Testis (tissue), 5 donors: ENCODE measurements at places on chromosomes 1 and 21. TPM values are rescaled to one million over a fixed set of nuclear protein-coding genes. Genes with fewer than 3 reads are reported as not detected.

- H3K27ac ChIP-seq: no peak overlapping the region
- H3K27me3 ChIP-seq: peaks cover 4% of the 10 kb centered on the region
- DNase-seq: no peak
- H3K36me3 ChIP-seq: no peaks in the 10 kb centered on the region
These were observed 1.1 kb downstream of the BATF3 start for GRCh38 chr1:212698467-212699103.

The NPPA gene
- not detected for total RNA-seq

The CRABP2 gene
- total RNA-seq: 6.8 TPM

DNA sequence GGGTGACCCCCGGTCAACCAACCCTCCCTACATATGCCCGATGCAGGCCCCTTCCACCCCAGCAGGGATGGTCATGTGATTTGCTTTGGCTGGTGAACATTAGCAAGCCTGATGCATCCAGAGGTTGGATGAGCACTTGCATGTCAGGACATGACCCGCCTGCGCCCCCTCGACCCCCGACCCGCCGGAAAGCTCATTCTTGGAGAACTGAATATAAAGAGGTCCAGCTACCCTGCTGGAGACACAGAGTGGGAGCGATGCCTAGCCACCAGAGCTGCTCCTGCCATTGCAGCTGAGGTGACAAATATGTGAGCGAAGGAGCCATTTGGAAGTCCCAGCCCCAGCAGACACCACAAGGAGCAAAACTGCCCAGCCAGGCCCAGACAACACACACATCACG, 39.6 kb downstream of the COA6 start:
- no peaks in the 10 kb centered on the region for H3K27me3 ChIP-seq
- no peaks in the 10 kb centered on the region for H3K36me3 ChIP-seq
- no peak for DNase-seq
- no peak overlapping the region for H3K27ac ChIP-seq

DNA sequence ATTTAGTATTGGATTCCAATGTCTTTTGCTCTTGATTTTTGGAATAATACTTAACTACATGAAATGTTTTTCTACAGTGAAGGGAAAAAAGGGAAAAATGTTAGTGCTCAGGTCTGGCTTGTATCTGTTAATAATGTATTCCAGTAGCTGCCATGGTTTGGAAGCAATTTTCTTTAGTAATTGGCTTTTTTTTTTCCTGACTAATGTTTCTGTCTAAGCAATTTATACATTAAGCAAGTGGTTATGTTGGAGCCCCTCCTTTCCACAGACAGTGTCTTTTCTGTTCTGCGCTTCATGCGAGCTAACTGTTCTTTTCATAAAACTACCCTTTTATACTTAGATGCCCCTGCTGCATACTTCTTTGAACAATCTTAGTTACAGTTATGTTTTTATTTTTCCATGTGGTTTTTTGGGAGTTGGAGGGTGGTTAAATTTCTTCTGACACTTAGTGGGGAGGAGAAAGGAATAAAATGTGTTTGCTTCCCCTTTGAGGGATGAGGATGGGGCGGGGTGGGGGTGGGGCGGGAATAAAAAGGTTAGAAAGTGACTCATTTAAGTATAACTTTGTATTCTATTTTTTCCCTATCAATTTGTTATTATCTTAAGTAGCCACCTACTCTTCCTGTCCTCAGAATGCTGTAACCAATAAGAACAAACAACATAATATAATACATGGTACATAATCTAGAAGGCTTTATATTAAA, 83.1 kb downstream of the CLIC4 start:
- no peak for DNase-seq
- H3K27me3 ChIP-seq: no peaks in the 10 kb centered on the region
- peak overlapping the region; percentile 29 for H3K27ac ChIP-seq
- H3K4me1 ChIP-seq: peaks cover 18% of the 10 kb centered on the region
- H3K36me3 ChIP-seq: no peaks in the 10 kb centered on the region

GRCh38 chr1:204853436-204853835, 17.2 kb upstream of the NFASC start:
- no peaks in the 10 kb centered on the region for H3K36me3 ChIP-seq
- no peak overlapping the region for H3K27ac ChIP-seq
- no peak for DNase-seq
- no peaks in the 10 kb centered on the region for H3K27me3 ChIP-seq
- no peaks in the 10 kb centered on the region for H3K4me1 ChIP-seq

GRCh38 chr1:184986250-184986649, 11.9 kb upstream of the NIBAN1 start:
- H3K27me3 ChIP-seq: no peaks in the 10 kb centered on the region
- peak; percentile 31 for DNase-seq
- no peaks in the 10 kb centered on the region for H3K36me3 ChIP-seq
- H3K4me1 ChIP-seq: no peaks in the 10 kb centered on the region
- no peak overlapping the region for H3K27ac ChIP-seq
